KBM-7 (cell line): ENCODE measurements at places on chromosomes 11 and 22.
A peak's percentile ranks its signal among the peaks of the same experiment; 100 is the strongest.

GRCh38 chr11:83441601-83442000, 155.4 kb upstream of the CCDC90B start:
- DNase-seq = no peak

- no peak for DNase-seq
These were observed 16.2 kb downstream of the SLC37A2 start for GRCh38 chr11:125079151-125079877.

- no peak for DNase-seq
These were observed 620 bp downstream of the EFEMP2 start for GRCh38 chr11:65871811-65872548.

- DNase-seq = no peak
These were observed at the start of gene CHST1 for GRCh38 chr11:45665206-45665932. Gene CHST1, minus strand, starts transcription at chr11:45665622. Its CDS starts 14,699 bp downstream, at chr11:45650923.

DNA sequence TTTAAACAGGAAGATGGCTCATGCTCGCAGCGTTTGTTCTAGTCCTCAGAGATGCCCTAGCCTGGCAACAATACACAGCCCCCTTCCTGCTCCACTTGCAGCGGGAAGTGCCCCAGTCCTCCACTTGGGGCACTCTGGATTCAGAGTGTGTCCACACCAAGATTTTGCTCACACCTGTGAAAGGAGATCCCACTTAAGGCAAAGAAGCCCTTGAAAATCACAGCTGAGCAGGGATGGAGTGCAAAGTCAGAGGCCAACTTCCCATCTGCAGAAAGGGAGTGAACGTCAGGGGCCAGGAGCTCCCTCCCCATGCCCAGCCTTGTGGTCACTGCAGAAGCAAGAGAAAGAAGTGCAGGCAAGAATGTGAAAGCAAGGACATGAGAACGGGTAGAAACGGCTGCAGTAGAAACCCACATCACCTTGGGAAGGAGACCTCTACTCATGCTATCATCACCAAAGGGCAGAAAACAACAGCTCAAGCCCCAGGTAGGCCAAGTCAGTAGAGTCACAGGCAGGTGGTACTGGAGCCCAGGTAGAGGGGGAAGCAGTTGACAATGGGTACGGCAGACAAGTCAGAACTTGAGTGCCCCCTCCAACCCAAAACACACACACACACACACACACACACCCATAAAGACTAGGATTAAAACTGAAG, 157.4 kb downstream of the BUD13 start:
- DNase-seq = no peak

- DNase-seq = peak; percentile 10
These were observed 92.1 kb upstream of the MTMR2 start for GRCh38 chr11:96015906-96016565.

DNA sequence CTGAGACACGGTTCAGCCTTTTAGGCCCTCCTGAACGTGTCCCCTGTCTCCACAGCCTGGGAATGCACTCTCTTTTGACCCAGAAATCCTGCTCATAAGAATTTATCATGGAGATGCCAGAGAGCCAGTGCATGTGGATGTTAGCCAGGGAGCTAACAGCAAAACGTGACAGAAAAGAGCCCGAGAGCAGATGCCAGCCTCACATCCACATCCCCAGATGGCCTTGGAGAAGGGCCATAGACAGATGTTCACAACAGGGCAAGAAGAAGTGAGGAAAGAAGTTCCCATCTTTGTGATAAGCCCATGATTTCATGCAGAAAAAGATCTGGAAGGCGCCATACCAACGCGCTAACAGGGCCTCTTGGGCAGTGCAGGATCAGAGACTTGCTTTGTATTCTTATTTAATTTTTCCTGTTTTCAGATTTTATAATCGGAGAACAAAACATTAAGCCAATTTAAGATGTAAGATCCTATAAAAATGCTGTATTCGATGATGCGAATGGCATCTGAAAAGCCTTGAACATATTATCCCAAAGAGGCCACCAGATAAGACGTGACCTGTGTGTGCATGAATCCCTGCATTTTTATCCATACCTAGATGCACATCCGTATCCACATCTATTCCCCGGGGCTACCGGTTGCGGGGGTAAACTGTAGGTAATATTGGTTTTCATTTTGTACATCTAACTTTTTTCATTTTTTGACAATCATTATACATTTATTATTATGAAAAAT, 48.7 kb downstream of the IGLL5 start:
- no peak for DNase-seq

- DNase-seq = no peak
These were observed 1091.9 kb upstream of the RAG2 start for GRCh38 chr11:37689951-37690350.

DNA sequence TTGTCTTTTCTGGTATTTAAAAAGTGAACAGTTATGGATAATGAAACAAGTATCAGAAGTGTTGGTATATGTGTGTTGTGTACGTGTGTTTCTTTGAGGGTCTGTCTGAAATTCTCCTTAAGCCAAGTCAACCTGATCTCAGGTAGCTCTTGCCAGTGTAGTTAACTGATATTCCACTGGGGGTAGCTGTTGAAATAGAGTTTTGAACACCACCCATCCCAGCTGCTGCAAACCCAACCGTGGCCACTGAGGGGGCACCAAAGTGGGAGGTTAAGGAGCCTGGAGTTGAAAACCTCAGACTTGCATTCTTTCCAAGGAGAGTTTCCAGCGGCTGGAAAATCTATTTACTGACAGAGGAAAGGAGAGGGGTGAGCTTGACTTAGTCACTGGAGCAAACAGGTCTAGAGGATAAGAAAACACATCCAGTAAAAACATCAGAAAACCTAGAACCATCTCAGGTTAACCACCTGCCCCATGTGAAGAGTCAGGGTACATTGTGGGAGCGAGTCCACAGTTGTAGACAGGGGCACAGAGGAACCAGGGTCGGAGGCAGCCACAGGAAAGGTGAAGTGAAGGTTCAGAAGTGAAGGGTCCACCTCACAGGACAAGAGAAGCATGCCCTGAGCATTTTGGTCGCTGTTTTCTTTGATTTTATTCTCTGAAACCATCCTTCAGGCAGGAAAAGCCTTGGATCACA, 8.8 kb upstream of the CUL5 start:
- DNase-seq = peak; percentile 74

- no peak for DNase-seq
These were observed 83.2 kb downstream of the ZNF280B start for GRCh38 chr22:22425356-22425755.

DNA sequence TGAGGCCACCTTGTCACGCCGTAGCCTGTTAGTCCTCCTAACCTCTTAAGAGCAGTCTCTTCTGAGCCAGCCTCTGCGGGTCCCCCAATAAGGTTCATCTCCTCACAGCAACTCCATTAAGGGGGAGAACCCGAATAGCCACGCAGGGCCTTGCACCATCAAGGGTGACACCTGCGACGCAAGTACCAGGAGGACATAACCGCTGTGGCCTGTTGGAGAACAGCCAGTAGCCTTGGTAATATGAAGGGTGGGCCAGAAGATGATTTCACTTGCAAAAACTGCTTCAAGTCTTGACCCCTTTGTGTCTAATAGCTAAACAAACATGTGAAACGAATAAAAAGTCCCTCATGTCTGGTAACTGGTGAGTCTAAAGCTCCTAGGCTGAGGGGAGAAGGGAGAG, 14.8 kb downstream of the ARFGAP2 start:
- no peak for DNase-seq

- no peak for DNase-seq
These were observed 754.6 kb downstream of the TBC1D22A start for GRCh38 chr22:47517062-47517461.

GRCh38 chr11:130999992-131000770, 83.9 kb upstream of the SNX19 start:
- no peak for DNase-seq

DNA sequence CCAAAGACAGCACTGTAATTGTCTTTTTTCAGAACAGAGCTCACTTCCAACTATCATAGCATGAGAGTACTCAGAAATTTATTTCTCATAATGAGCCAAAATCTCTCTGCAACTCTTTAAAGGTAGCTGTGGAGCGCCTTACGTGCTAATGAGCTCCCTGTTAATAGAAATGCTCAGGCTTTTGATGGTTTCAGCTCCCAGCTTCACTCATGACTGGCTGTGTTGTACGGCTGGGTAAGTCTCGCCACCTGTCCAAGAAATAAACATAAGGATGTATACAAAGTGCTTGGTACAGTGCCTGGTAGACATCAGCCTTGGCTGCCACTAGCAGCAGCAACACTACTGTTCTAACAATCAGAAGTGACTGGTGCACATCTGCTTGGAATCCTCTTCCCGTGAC, 109.4 kb downstream of the LDLRAD3 start:
- DNase-seq = no peak

- DNase-seq = no peak
These were observed 4.0 kb upstream of the SGSM1 start for GRCh38 chr22:24801901-24802465.

GRCh38 chr11:123381817-123382554, 48.1 kb upstream of the GRAMD1B start:
- no peak for DNase-seq

GRCh38 chr11:8382436-8383053, 118.9 kb upstream of the LMO1 start:
- DNase-seq = no peak

DNA sequence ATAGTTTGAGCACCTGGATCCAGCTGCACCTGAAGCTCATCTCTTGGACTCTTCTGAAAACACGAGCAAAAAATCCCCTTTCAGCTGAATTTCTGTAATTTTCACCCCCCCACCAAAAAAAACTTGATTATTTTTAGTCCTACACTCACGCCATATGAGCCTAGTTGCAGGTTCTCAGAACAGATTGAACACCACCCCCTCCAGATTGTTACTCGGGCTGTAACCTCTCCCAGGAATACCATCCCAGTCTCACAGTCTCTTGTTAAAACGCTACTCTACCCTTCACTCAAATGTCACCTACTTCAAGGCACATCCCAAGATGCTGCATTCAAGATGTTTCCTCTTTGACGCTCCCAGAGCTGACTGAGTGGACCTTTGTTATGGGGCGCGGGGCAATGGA, 96.3 kb upstream of the PRDM11 start:
- no peak for DNase-seq

DNA sequence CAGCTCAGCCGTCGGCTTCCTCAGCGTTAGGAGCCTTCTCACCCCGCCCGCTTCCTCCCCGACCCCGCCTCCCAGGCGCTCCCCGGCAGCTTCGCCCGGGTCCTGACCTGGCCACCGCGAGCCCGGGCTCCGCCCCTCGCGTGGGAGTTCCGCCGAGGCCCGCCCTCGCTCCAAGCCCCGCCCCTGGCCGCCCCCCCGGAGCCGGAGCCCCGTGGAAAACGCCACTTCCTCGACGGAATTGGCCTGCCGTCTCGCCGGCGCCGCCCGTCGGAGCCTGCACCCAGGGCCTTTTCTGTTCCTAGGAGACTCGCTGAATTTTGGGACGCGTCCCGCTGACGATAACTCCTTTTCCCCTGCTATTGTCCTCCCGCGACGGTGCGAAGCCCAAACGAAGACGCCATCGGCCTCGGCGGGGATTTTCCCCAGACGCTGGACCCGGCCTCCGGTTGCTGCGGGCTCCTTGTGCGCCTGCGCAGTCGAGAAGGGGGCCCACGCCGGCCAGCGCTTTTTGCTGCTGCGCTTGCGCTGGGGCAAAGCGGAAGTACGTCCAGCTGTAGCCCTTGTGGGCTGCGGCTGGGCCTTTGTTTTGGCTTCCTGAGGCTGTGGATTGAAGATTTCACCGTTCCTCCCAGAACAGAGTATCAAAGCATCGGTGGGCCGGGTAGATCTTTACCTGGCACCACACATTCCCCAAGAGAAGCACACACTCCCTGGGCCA, 10.0 kb downstream of the RELA start:
- peak; percentile 93 for DNase-seq

GRCh38 chr22:29756341-29756740, 10.5 kb downstream of the ZMAT5 start:
- DNase-seq = no peak

DNA sequence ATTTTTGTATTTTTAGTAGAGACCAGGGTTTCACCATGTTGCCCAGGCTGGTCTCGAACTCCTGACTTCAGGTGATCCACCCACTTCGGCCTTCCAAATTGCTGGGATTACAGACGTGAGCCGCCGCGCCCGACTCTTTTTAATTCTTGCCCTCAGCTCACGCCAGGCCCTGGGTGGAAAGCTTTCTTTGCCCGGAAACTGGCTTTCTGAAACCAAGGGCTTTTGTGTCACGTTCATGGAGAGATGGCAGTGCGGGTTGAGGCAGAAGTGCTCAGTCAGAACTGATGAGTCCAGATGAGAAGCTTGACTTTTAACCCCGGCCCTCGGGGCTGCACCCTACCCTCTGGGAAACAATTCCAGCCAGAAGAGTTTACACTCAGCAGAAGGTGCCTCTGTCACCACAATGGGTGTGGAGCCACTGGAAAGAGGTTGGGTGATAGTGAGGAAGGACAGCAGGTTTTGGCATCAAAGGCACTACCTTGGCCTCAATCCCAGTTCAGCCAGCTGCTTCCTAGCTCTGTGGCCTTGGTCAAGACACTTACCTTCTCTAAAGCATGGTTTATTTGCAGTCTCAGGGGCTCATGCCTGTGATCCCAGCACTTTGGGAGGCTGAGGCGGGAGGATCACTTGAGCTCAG, 890 bp upstream of the ARFGAP3 start:
- no peak for DNase-seq

DNA sequence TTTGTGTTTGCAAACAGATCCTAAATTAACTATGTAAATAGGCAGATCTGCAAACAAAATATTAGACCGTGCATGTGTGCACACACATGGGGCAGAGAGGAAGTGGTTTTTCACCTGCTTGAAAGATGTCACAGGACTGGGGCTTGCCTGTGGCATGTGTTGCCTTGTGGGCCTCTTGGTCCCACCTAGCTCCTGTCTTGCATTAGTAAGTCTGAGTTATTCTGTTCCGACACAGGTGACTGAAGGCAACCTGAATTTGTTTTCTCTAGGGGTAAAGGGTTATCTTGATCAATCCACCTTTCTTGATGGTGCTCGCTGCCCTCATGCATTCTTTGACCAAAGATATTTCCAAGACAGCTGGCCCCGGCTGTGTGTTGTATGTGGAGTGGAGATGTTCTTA, 667.5 kb downstream of the NTM start:
- no peak for DNase-seq

GRCh38 chr11:2517386-2518064, 72.7 kb downstream of the KCNQ1 start:
- DNase-seq = no peak
